Cardiac fibroblast (primary cell): ENCODE measurements at places on chromosomes 16 and 17.

GRCh38 chr16:11774065-11774626 lies 22.9 kb downstream of the ZC3H7A start:
- no peak for DNase-seq

- DNase-seq = no peak
Measured at GRCh38 chr16:48541108-48541786, 68.7 kb downstream of the N4BP1 start.

DNA sequence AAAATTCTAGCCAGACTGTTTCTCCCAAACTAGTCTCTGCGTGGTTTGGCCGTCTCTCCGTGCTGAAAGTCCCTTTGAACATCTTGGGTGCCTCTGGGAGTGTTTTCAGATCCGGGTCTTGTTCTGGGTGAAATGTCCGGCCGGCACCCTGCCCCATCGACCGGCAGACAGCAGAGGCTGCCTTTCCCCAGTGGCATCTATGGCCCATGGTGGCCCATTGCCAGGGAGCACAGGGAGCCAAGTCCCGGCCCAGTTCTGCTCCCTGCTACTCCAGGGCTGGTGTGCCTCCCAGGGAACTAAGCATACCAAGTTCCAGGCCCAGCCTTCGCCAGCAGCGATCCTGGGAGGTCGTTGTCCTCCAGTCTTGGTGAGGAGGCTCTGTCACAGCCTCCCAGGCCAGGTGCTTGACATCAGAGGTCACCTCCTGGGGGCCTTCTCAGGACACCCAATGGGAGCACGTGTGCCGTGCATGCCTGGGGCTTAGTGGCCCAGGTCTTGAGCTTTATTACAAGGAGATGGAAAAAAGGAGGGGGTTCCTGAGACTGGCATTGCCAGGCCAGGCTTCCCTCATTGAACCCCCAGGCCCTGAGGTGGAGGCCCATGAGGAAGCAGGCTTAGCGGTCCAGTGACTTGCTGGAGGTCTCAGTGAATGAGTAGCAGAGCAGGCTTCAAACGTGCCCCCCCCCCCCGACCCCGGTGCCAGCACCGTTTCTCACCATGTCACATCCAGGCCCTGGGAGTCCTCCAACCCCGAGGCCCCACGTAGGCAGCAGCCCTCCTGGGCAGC lies 54.0 kb downstream of the PGS1 start:
- DNase-seq = no peak

GRCh38 chr17:74237321-74237720 lies 23.9 kb downstream of the TTYH2 start:
- no peak for DNase-seq

GRCh38 chr17:51479303-51479702 lies 219.0 kb downstream of the UTP18 start:
- DNase-seq = no peak

- peak; percentile 22 for DNase-seq
Measured at GRCh38 chr17:30000001-30000754, 58.7 kb downstream of the EFCAB5 start.

DNA sequence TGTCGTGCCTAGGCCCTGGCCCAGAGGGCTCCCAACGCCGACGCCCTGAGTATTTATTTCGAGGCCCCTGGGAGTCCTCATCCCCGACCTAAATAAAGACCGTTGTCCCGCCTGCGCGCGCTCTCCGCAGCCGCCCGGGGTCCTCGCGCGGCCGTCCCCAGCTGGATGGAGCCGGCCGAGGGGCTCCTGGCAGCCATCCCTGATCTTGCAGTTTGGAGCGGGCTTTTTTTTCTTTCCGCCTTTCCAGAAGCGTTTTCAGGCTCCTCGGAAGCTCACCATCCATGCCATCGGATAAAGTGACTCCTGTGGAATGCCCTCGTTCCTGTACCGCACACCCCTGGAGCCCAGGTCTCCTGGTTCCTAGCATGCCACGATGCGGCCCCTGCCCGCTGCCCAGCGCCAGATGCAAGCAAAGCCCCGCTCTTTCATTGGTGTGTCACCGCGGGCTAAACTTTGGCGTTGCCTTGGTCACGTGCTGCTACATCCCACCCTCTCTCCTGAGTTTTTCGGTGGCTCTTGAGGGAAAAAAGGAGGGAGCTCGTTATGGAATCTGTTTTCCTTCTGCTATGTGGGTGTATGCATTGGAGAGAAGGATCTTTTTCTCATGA lies 716 bp downstream of the TMEM94 start:
- peak; percentile 54 for DNase-seq

DNA sequence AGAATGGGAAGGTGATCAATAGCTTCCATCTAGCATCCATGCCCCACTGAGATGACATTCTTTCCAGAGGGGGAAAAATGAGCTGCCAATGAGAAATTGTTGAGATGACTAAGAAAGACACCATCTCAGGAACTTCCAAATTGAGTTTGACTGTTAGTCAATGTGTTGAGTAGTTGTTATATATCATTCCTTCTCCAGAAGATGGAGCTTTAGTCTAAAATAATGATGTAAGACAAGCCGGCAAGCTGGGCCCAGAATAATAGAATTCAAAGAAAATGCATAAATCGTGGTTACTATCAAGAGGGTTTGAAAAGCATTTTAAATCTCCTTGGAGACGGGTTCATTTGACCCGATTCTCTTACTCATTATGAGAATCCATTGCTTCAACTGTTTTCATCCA lies 71.0 kb upstream of the ATF7IP2 start:
- peak; percentile 27 for DNase-seq

GRCh38 chr16:5062790-5063765 lies 2.7 kb downstream of the C16orf89 start:
- no peak for DNase-seq

DNA sequence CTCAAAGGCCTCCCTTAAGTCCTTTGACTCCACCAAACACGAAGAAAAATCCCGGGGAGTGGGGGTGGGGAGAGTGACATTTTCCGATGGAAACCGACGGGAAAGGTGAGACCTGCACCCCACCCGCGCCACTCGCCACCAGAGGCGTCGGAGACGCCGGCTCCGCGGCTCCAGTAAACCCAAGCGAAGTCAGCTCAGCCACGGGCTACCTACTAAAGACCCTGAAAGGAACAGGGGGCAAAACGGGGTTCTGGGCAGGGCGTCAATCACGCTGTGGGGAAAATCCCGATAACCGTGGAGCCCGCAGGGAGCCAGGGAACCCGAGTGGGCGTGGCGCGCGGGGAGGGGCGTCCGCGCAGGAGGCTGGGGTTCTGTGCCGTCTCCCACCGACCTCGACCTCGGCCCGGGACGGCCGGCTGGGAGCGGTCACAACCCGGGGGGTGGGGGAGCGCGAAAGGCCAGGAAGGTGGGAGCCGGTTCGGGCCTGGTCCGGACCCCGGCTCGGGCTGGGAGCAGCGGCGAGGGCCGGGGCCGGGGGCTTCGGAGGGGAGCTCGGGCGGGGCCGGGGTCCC lies 565 bp downstream of the WDR45B start:
- no peak for DNase-seq

GRCh38 chr17:29219378-29220047 lies 27.1 kb upstream of the CRYBA1 start:
- peak; percentile 90 for DNase-seq

GRCh38 chr17:81468111-81468769 lies 44.4 kb downstream of the ACTG1 start:
- no peak for DNase-seq

DNA sequence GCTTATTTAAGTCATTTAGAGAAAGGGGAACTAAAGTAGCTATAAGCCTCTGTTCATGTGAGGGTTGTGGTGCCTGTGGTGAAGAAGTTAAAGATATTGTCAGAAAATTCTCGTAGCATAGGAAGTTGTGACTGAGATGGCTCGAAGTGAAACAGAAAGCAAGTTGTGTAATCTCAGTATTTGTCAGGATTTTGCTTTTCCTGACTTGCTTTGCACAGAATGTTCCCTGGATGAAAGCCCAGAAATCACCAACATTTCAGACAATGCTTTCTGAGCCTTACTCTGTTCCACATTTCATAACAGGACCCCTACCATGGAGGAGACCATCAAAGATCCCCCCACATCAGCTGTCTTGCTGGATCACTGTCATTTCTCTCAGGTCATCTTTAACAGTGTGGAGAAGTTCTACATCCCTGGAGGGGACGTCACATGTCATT lies 10.6 kb downstream of the CALCOCO2 start:
- peak; percentile 85 for DNase-seq

GRCh38 chr17:63821804-63822203 lies 5.4 kb upstream of the PSMC5 start:
- no peak for DNase-seq

DNA sequence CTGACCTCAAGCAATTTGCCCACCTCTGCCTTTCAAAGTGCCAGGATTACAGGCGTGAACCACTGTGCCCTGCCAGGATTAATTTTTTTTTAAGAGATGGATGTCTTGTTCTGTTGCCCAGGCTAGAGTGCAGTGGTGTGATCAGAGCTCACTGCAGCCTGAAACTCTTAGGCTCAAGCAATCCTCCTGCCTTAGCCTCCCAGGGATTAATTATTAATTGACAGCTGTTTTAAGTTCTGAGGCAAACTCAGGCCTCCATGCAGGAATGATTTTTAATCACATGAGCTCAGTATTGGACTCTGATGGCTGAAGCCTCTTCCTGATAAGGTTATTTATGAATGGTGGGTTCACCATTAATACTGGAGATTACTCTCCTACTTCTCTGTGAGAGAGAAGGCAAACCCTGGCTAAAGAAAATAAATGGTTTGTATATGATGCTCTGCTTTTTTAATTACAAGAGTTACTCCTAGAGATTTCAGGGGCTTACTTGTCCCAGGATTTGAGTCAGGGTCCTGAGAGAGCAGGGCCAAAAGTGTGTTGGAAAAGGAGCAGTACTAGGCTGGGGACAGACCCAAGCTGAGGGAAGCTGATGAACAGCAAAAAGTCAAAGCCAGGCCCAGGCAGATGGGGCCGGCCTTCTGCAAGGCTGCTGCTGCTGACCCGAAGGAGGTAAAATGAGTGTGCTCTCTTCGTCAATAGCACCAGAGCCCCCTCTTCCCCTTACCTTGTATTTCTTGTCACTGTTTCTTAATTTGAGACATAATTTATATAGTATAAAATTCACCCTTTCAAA lies 56.9 kb upstream of the HAS3 start:
- DNase-seq = no peak

- DNase-seq = no peak
Measured at GRCh38 chr17:9057310-9057709, 36.0 kb downstream of the NTN1 start.

GRCh38 chr16:86458149-86458777 lies 52.1 kb upstream of the FOXF1 start:
- DNase-seq = no peak
